Cardiac fibroblast (primary cell): ENCODE measurements at places on chromosomes 7 and 10.

DNA sequence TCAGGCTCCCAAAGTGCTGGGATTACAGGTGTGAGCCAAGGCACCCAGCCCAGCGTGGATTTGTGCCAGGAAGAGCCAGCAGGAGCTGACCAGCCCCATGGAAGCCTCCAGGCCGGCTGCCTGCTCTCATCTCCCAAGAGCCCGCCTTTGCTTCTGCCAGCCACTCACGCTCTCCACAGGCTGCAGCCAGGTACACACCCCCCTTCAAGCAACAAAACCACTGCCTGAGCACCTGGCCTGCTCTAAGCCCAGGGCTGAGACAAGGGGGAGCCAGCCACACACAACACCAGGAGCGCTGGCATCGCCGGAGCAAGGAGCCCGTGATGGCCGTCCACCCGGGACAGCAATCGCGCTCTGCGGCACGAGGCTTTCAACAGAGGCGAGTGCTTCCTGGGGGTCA is 34.5 kb downstream of the MAD1L1 start:
- no peak for DNase-seq

DNA sequence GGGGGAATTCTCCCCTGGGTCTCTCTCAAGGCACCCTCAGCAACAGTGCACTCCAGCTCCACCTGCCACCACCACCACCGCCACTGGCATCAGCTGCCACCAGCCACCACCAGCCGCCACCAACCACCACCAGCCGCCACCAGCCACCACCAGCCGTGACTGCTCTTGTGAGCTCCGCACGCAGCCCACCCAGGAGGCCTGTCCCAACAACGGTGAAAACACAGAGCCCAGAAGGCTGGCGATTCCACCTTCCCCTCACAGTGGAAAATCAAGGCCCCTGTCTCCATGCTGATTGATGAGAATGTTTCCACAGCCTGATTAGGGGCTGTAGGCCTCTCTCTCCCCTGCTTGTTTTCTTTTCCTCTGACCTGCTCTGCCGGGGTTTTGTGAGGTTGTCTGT is 41.1 kb downstream of the COBL start:
- no peak for DNase-seq

- DNase-seq: no peak
Measured at GRCh38 chr10:110214371-110214826, 7.0 kb downstream of the MXI1 start.

- no peak for DNase-seq
Measured at GRCh38 chr10:61108915-61109314, 164.9 kb upstream of the RHOBTB1 start.

DNA sequence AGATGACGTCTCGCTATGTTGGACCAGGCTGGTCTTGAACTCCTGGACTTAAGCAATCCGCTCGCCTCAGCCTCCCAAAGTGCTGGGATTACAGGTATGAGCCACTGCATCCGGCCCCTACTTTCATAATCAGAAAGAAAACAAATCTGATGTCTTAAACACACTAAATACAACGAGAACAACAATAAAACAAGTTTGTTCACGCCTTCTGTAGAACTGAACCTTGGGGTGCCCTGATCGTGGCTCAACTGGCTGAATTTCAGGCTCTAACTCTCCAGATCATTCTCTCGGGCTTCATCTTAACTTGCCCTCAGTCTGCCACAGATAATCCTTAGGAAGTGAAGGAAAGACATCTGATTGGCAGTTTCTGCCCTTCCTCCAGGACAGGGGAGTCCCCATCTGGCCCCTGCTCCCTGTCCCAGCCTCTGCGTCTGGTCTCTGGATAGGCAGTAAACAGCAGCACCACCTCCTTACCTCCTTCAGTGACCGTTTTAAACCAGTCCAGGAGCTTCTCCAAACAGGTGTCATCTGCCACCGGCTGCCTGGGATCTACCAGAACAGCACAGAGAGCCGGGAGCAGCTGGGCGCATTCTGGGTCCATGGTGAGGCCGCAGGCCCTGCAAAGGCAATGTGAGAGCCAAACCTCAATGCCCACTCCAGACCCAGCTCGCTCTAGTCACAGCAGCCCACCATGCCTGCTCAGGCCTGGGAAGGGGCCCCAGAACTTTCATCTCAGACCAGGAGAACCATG is 1.3 kb downstream of the BRAT1 start:
- no peak for DNase-seq
